ENCODE measurements at places on chromosomes 16 and 17. TPM values are rescaled to one million over a fixed set of nuclear protein-coding genes. Genes with fewer than 3 reads are reported as not detected.

Gene ALDH3A1
- 27.0 TPM for total RNA-seq

Gene ABI3
- total RNA-seq = 1.3 TPM

Gene WNT9B
- total RNA-seq = not detected

Gene CLEC19A
- 0.37 TPM for total RNA-seq

Gene ADAM11
- total RNA-seq = 0.73 TPM

Gene NPW
- total RNA-seq = not detected

Gene CCDC154
- total RNA-seq = not detected

Gene C1QTNF1
- total RNA-seq = 20.3 TPM

Gene ABCA9
- 5.9 TPM for total RNA-seq

Gene ARHGDIG
- total RNA-seq = 8.4 TPM

Gene CACNG3
- not detected for total RNA-seq

Gene OR2C1
- not detected for total RNA-seq

Gene G6PC1
- not detected for total RNA-seq

Gene NPIPB8
- total RNA-seq = 1.0 TPM

Gene FBXL20
- 6.7 TPM for total RNA-seq

Gene MYCBPAP
- not detected for total RNA-seq

Gene TBC1D26
- not detected for total RNA-seq

Gene MILR1
- total RNA-seq = 1.8 TPM

Gene VMO1
- total RNA-seq = 2.3 TPM

Gene MT1F
- total RNA-seq = not detected

Gene EFCAB13
- 0.29 TPM for total RNA-seq

Gene CLCN7
- total RNA-seq = 62.9 TPM

Gene KCTD19
- not detected for total RNA-seq

Gene CDRT15
- not detected for total RNA-seq

Gene HOXB3
- 77.6 TPM for total RNA-seq

Gene TMED6
- 1.8 TPM for total RNA-seq

Gene TMUB2
- total RNA-seq = 10.7 TPM

Gene HOXB7
- 2.3 TPM for total RNA-seq

Gene PRAC1
- not detected for total RNA-seq

Gene TMEM92
- 2.7 TPM for total RNA-seq

Gene TP53TG3F
- not detected for total RNA-seq

Gene EXOC3L1
- total RNA-seq = 13.8 TPM

All from stomach (tissue), 19 donors.